Thoracic aorta (tissue), 2 donors: ENCODE measurements at places on chromosomes 2 and 18. TPM values are rescaled to one million over a fixed set of nuclear protein-coding genes. Genes with fewer than 3 reads are reported as not detected.

The ST8SIA3 gene
- total RNA-seq = not detected

The ZC3H6 gene
- total RNA-seq = 6.9 TPM

DNA sequence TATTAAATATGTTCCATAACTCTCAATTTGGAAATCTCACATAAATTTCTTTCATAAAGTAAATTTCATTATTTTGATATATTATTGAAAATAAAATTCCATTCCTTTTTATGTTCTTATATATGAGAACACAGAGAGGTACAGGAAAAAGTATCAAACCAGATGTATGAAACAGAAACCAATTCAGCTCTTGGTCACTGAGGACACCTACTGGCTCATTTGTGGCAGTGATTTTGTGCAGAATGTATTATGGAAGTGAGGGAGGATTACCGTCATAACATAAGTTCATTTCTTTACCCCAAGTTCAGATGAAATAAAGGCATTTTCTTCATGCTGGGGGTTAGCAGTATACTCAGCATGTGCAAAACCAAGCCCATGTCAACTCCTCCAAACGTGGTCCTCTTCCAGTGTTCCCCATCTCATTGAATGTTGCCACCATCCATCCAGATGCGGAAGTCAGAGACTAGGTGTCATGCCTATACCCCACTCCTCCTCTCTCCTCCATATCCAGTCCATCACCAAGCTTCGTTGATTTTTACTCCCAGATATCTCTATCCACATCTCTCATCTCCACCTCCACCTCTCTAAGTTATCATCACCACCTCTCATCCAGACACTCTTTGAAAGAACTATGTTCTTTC, 41.7 kb upstream of the MALL start:
- no peak overlapping the region for H3K4me3 ChIP-seq
- no peaks in the 10 kb centered on the region for H3K36me3 ChIP-seq
- H3K27me3 ChIP-seq = no peaks in the 10 kb centered on the region
- DNase-seq = no peak
- no peaks in the 10 kb centered on the region for H3K4me1 ChIP-seq
- no peak overlapping the region for H3K27ac ChIP-seq

DNA sequence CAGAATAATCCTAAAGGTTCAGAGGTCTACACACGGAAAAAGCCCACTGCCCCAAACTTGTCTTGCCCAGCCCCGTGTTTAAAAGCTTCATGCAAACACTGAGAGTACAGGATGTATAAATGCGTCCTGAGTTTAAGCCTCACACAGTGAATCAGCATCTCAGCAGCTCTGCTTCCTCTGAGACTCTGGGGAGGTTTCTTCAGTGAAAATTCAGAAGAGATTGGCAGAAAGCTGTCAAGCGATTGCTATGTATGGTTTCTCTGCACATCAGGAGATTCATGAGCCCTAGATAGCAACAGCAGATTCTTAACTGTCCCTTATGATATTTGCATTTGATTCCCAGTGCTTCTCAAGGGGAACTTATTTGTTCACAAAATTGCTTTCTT, 27.1 kb downstream of the CRACDL start:
- no peak overlapping the region for H3K4me3 ChIP-seq
- peaks cover 36% of the 10 kb centered on the region for H3K4me1 ChIP-seq
- no peaks in the 10 kb centered on the region for H3K36me3 ChIP-seq
- DNase-seq = no peak
- H3K27ac ChIP-seq = peak overlapping the region; percentile 9

GRCh38 chr2:64787698-64788097, 134.0 kb upstream of the SERTAD2 start:
- H3K4me3 ChIP-seq = no peak overlapping the region
- no peaks in the 10 kb centered on the region for H3K27me3 ChIP-seq
- no peaks in the 10 kb centered on the region for H3K4me1 ChIP-seq
- no peak overlapping the region for H3K27ac ChIP-seq

The REG1A gene
- 12.8 TPM for total RNA-seq

GRCh38 chr2:138777996-138778395, 2.2 kb downstream of the NXPH2 start:
- no peaks in the 10 kb centered on the region for H3K36me3 ChIP-seq
- DNase-seq = no peak
- H3K4me3 ChIP-seq = no peak overlapping the region
- no peak overlapping the region for H3K27ac ChIP-seq
- no peaks in the 10 kb centered on the region for H3K4me1 ChIP-seq

The C2orf92 gene
- 13.7 TPM for total RNA-seq

- H3K27me3 ChIP-seq = no peaks in the 10 kb centered on the region
- no peak overlapping the region for H3K4me3 ChIP-seq
- no peak overlapping the region for H3K27ac ChIP-seq
- DNase-seq = no peak
Observed at GRCh38 chr18:38362286-38362792, 796.7 kb upstream of the CELF4 start.

- no peak for DNase-seq
- no peaks in the 10 kb centered on the region for H3K4me1 ChIP-seq
- no peak overlapping the region for H3K27ac ChIP-seq
- no peaks in the 10 kb centered on the region for H3K36me3 ChIP-seq
Observed at GRCh38 chr18:13309031-13309747, 90.6 kb downstream of the LDLRAD4 start.

DNA sequence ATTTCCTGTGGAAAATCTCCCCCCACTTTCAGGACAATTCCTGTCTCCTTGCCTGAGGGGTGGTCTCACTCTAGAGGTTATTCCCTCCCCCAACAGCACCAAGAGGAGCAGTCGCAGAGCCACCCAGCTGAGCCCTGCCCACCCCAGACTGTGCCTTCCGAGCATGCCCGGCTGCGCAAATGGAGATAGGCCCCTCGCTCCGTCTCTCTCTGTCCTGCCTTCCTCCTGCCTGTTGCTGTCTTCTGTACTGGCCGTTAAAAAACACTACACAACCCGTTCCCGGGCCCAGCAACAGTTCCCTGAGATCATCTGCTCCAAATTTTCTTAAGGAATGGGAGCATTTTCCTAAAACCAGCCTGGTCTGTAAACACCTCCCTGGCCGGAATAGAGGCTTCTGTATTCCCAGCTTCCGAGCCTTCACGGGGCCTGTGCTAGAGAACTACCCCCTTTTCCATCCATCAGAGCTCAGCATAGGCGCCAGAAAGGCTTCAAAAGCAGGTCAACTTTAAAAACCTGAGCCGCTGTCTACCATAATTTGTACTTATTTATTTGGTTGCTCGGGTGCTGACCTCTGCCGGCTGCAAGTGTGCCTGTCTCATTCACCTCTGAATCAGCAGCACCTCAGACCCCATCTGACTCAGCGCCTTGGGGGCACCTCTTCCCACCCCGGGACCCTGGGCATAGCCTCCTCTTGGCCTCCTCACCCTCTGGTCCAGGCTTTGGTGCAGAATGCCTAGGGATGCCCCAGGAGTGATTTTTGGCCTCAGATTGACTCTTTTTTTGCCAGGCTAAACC, 159.4 kb downstream of the PXDN start:
- no peak overlapping the region for H3K27ac ChIP-seq
- DNase-seq = no peak
- H3K4me1 ChIP-seq = no peaks in the 10 kb centered on the region

- no peaks in the 10 kb centered on the region for H3K36me3 ChIP-seq
- no peak overlapping the region for H3K27ac ChIP-seq
- no peaks in the 10 kb centered on the region for H3K27me3 ChIP-seq
Observed at GRCh38 chr2:241811952-241812729, 3.1 kb downstream of the NEU4 start.

GRCh38 chr18:34956663-34957062, 84.5 kb upstream of the MAPRE2 start:
- H3K27me3 ChIP-seq = no peaks in the 10 kb centered on the region
- no peak overlapping the region for H3K4me3 ChIP-seq
- no peak for DNase-seq

- H3K4me3 ChIP-seq = no peak overlapping the region
- H3K27me3 ChIP-seq = no peaks in the 10 kb centered on the region
- no peak overlapping the region for H3K27ac ChIP-seq
- no peak for DNase-seq
- H3K4me1 ChIP-seq = no peaks in the 10 kb centered on the region
Observed at GRCh38 chr18:55413474-55413873, 174.5 kb downstream of the TCF4 start.

DNA sequence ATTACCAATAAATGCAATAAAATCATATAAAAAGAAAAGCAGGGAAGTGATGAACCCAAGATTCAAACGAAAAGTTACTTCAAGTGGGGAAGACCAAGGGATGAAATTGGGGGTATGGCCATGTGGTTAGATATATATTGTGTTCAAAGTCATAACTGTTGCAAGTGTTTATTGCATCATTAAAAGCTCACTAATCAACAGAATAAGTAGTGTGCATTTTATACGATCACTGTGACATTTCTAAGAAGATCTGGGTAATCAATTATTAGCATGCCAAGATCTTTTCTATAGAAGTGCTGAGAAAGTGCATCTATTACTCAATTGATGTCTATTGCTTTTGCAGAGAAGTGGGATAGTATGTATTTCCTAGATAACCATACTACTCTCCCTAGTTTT, 52.9 kb downstream of the VSNL1 start:
- no peak for DNase-seq
- H3K4me3 ChIP-seq = no peak overlapping the region
- H3K27me3 ChIP-seq = no peaks in the 10 kb centered on the region
- H3K36me3 ChIP-seq = no peaks in the 10 kb centered on the region
- H3K27ac ChIP-seq = no peak overlapping the region

The POLR1A gene
- total RNA-seq = 38.2 TPM

DNA sequence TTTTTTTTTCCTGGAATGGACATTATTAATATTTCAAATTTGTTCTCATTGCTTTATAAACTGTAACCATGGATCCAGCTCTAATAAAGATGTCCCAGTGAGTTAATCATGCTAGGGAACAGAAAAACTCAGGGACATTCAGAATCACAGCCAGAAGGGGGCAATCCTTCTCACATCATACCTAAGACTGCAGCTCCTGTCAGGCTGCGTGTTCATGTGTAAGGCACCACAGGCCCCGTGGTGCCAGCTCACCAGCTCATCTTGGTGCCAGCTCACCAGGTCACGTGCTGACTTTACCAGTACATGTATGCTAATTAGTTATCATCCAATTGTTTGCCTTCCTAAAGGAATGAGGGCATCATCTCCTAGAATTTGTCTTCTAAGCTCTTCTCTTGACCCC, 84.7 kb upstream of the NEDD4L start:
- H3K27me3 ChIP-seq = no peaks in the 10 kb centered on the region
- no peak for DNase-seq
- no peak overlapping the region for H3K27ac ChIP-seq

GRCh38 chr2:95388856-95389244, 13.7 kb upstream of the FAHD2A start:
- H3K4me3 ChIP-seq = no peak overlapping the region
- H3K36me3 ChIP-seq = no peaks in the 10 kb centered on the region
- H3K27ac ChIP-seq = no peak overlapping the region
- no peaks in the 10 kb centered on the region for H3K27me3 ChIP-seq
- H3K4me1 ChIP-seq = peaks cover 2% of the 10 kb centered on the region

- DNase-seq = no peak
- H3K36me3 ChIP-seq = no peaks in the 10 kb centered on the region
Observed at GRCh38 chr18:50439460-50440015, 64.7 kb downstream of the SKA1 start.

DNA sequence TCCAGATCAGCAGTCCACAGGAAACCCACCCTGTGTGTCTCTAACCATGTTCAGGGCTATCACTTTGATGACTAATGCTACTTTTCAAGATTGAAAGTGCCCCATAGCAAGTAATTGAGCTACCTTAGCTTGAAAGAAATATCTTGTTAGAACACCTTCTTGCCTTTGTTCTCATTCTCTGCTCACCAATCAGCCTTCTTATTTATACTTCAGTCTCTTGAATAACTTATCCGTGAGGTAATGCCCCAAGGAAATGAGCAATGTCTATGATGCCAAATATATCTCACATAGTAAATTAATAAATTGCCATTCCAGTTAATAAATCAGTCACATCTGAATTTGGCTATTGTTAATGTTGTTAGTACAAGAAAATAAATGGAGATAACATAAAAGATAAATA, 141.6 kb downstream of the WDPCP start:
- no peak for DNase-seq
- H3K36me3 ChIP-seq = no peaks in the 10 kb centered on the region
- H3K27me3 ChIP-seq = no peaks in the 10 kb centered on the region
- H3K27ac ChIP-seq = no peak overlapping the region
- no peaks in the 10 kb centered on the region for H3K4me1 ChIP-seq
- H3K4me3 ChIP-seq = no peak overlapping the region

The NEU2 gene
- not detected for total RNA-seq

- no peaks in the 10 kb centered on the region for H3K27me3 ChIP-seq
- H3K4me1 ChIP-seq = no peaks in the 10 kb centered on the region
Observed at GRCh38 chr2:241069821-241070281, 32.2 kb downstream of the MTERF4 start.

The TMEM150A gene
- total RNA-seq = 26.3 TPM

DNA sequence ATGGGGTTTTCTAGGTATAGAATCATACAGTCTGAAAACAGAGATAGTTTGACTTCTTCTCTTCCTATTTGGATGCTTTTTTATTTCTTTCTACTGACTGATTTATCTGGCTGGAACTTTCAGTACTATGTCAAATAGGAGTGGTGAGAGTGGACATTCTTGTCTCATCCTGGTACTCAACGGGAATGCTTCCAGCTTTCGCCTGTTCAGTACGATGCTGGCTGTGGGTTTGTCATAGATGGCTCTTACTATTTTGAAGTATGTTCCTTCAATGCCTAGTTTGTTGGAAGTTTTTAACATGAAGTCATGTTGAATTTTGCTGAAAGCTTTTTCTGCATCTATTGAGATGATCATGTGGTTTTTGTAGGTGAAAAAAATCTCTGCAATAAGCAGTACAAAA, 730.4 kb downstream of the PLCL1 start:
- no peaks in the 10 kb centered on the region for H3K27me3 ChIP-seq
- H3K27ac ChIP-seq = no peak overlapping the region
- H3K36me3 ChIP-seq = no peaks in the 10 kb centered on the region
- no peak for DNase-seq

DNA sequence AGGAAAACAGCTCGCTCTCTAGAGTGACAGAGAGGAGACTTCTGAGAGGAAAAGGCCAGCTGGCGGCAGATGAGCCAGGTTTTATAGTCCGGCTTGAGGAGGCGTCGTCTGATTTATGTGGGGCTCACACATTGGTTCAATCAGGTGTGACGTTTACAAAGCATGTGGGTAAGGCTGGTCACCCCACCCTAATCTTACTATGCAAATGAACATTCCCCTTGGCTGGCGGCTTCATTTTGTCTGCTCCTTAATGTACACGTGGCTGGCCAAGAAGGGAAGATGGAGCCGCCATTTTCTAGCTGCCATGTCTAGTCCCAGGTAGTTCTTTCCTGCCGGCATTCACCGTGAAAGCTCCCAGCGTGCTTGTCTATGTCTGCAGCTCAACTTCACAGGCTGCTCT, 299.1 kb upstream of the SPRED2 start:
- no peaks in the 10 kb centered on the region for H3K36me3 ChIP-seq
- H3K4me1 ChIP-seq = no peaks in the 10 kb centered on the region
- H3K27me3 ChIP-seq = no peaks in the 10 kb centered on the region

The SPC25 gene
- not detected for total RNA-seq

The NETO1 gene
- total RNA-seq = not detected

DNA sequence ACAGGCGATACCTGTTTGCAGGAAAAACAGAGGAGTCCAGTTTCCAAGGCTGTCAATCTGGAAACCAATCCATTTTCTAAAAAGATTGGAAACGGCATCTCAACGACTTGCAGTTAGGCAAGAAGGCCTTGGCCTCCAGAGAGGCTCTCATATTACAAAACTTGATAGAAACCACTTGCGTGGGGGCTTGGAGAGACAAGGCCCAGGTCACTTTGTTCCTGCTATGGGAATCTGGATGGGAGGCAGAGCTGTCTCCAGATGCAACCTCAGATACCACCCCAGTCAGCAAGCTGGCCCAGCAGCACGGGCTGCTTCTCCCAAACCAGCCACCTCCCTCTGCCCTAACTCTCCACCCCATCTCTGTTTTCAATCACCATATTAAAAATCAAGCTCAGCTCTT, 298.8 kb downstream of the TNS1 start:
- H3K27me3 ChIP-seq = no peaks in the 10 kb centered on the region
- H3K27ac ChIP-seq = no peak overlapping the region
- no peak overlapping the region for H3K4me3 ChIP-seq
- H3K4me1 ChIP-seq = peaks cover 26% of the 10 kb centered on the region
- DNase-seq = no peak
